Naive thymus-derived CD4-positive, alpha-beta T cell (primary cell): ENCODE measurements at places on chromosomes 6 and 20. TPM values are rescaled to one million over a fixed set of nuclear protein-coding genes. Genes with fewer than 3 reads are reported as not detected.

The GSS gene
- total RNA-seq = 45.8 TPM

- no peaks in the 10 kb centered on the region for H3K4me1 ChIP-seq
- H3K27me3 ChIP-seq = no peaks in the 10 kb centered on the region
- DNase-seq = no peak
- no peaks in the 10 kb centered on the region for H3K36me3 ChIP-seq
Observed at GRCh38 chr6:82877213-82878195, 188.1 kb downstream of the UBE3D start.

DNA sequence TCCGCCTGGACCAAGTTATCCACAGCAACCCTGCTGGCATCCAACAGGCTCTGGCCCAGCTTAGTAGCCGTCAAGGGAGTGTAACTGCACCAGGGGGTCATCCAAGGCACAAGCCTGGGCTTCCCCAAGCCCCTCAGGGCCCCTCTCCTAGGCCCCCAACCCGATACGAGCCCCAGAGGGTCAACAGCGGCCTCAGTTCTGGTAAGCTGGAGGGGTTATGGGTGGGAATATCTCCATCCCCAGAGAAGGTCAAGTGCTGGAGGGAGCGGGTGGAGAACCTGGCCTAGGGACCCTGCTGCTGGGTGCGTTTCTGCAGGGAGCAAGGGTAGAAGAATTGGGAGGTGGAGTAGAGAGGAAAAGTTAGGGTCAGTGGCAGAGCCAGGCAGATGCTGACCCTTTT is 12.9 kb downstream of the PRRC2A start:
- DNase-seq = no peak
- no peaks in the 10 kb centered on the region for H3K4me1 ChIP-seq

The MKKS gene
- total RNA-seq = 4.5 TPM

DNA sequence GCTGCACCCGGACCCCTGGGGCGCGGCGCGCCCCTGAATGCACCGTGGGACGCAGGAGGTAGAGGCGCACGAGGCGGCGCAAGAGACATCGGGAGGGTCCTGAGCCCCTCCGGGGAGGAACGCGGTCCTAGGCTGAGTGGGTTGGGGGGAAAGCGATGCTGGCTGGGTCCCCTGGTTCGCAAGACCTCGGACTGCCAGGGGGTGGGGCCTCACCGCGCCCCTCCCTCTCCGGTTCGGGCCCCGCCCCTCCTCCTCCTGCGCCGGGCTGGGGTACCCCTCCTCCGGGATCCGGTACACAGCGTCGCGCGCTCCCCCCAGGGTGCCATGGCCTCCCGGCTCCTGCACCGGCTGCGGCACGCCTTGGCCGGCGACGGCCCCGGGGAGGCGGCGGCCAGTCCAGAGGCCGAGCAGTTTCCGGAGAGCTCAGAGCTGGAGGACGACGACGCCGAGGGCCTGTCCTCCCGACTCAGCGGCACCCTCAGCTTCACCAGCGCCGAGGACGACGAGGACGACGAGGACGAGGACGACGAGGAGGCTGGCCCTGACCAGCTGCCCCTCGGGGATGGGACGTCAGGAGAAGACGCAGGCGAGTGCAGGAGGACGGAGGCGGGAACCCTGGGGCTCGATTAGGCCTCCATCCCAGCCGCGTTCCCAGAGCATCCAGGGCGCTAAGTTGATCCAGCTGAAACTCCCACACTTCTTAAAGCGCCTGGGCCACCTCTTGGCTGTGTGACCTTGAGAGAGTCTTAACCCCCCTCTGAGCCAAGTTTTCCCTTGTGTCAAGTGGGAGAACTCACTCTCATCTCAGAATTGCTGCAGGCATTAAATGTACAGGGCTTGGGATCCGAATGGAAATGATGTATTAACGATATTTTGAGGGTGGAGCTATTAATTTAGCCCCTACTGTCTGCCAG is 541 bp downstream of the SNX21 start:
- DNase-seq = peak; percentile 33
- H3K36me3 ChIP-seq = no peaks in the 10 kb centered on the region
- peak overlapping the region; percentile 59 for H3K27ac ChIP-seq
- peaks cover 4% of the 10 kb centered on the region for H3K4me1 ChIP-seq
- no peaks in the 10 kb centered on the region for H3K27me3 ChIP-seq

DNA sequence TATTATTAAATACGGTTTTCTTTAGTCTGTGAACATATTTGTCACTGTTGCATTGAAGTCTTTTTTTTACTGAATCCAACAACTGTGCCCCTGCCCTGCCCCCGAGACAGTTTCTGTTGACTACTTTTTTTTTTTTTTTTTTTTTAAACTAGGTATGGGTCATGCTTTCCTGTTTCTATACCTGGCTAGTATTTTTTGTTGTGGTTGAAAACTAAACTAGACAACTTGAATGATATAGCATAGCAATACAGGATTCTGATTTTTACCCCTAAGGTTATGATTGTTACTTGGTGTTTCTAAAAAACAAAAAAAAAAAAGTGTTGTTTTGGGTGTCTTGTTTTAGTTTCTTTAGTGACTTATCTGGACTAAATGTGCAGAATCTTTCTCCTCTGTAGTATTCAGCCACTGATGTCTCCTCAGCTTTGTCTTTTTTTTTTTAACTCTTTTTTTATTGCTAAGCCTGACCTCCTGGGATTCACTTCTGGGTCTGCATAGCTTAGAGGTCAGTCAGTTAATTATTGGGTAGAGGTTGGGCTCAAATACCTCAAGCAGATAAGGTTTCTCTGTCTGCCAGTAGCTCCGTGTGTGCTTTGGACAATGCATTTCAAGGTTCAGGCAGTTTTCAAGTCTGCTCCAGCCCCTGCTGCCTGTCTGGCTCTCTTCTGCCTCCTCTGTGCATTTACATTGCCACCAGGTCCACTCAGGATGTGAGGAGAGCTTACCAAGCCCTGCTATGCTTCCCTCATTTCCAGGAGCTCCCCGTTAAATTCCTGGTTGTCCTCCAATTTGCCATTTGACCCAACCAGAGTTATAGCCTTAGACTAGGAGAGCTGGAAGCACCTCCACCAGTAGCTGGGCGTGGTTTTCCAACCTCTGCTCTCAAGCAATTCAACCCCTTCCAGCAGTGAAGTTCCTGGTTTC is 91.4 kb downstream of the SYNDIG1 start:
- no peak overlapping the region for H3K27ac ChIP-seq
- no peaks in the 10 kb centered on the region for H3K4me1 ChIP-seq
- no peak overlapping the region for H3K4me3 ChIP-seq
- H3K36me3 ChIP-seq = no peaks in the 10 kb centered on the region
- H3K27me3 ChIP-seq = no peaks in the 10 kb centered on the region

DNA sequence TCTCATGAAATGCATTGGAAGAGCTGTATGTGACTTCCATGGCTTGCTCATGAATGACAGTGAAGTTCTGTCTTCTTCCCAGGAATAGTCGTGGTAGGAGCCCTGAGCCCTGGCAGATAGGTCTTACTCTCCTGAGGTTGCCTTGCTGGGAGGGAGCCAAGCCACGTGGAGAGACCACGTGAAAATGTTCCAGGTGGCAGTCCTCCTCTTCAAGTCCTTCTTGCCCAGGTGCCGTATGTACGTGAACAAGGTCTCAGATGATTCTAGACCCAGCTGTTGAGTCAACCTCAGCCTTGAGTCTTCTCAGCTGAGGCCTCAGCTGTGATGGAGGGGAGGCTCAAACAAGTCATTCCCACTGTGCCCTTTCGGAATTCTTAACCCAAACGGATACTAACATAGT is 192.4 kb upstream of the PRDM1 start:
- no peaks in the 10 kb centered on the region for H3K36me3 ChIP-seq
- no peak overlapping the region for H3K27ac ChIP-seq
- no peaks in the 10 kb centered on the region for H3K4me1 ChIP-seq
- H3K4me3 ChIP-seq = no peak overlapping the region
- H3K27me3 ChIP-seq = no peaks in the 10 kb centered on the region
- no peak for DNase-seq

DNA sequence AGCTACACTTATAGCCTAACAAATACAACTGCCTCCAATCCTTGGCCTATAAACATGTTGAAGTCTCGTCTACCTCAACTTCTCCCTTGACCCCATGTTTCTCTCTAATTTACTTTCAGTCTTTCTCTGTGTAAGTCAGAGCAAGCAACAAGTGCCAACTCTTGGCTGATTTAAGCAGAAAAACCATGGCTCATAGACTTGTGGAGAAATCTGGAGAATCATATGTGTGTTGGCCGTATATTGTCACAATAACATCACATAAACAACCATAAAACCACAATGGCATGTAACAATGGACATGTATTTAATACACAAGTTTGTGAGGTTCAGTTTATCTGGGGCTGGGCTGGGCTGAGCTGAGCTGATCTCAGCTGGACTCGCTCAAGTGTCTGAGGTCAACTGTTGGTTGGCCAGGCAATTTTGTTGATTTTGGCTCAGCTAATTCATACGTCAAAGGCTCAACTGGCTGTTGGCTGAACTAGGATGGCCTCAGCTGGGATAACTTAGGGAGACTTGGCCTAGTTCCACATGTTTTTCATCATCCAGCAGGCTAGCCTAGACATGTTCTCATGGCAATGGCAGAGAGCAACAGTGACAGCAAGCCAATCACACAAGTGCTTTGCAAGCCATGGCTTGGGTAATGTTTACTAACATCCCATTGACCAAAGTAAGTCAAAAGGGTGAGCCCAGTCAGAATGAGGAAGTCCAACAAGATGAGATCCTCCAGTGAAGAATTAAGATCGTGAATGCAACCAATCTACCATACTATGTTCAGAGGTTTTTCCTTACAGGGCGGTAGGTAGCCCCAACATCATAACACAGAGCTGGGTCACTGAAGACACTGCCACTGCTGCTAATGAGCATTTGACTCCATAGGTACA is 12.9 kb upstream of the TBC1D22B start:
- H3K4me3 ChIP-seq = no peak overlapping the region
- H3K36me3 ChIP-seq = no peaks in the 10 kb centered on the region
- peaks cover 10% of the 10 kb centered on the region for H3K4me1 ChIP-seq

DNA sequence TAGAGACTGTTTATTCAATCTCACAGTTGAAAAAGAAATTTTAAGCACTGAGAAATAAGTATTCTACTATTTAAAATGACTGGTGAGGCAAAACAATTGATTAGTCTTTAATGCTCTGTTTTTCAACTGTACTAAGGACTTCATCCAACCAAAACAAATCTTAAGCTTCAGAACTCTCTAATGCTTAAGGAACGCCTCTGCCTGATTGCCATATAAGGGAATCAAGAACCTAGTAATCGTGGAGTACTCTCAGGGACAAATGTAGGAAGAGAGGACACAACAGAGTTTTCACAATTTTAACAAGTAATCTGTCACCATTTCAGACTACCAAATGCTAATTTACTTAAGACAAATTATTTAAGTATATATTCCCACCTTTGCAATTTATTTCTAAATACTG is 16.1 kb downstream of the FBXO30 start:
- H3K4me3 ChIP-seq = no peak overlapping the region
- DNase-seq = no peak
- H3K36me3 ChIP-seq = no peaks in the 10 kb centered on the region
- no peaks in the 10 kb centered on the region for H3K27me3 ChIP-seq

GRCh38 chr20:24395151-24395550 is 74.3 kb upstream of the SYNDIG1 start:
- H3K4me1 ChIP-seq = no peaks in the 10 kb centered on the region
- no peak for DNase-seq
- no peak overlapping the region for H3K4me3 ChIP-seq
- no peaks in the 10 kb centered on the region for H3K27me3 ChIP-seq
- no peak overlapping the region for H3K27ac ChIP-seq

The SLC16A10 gene
- total RNA-seq = 8.6 TPM

DNA sequence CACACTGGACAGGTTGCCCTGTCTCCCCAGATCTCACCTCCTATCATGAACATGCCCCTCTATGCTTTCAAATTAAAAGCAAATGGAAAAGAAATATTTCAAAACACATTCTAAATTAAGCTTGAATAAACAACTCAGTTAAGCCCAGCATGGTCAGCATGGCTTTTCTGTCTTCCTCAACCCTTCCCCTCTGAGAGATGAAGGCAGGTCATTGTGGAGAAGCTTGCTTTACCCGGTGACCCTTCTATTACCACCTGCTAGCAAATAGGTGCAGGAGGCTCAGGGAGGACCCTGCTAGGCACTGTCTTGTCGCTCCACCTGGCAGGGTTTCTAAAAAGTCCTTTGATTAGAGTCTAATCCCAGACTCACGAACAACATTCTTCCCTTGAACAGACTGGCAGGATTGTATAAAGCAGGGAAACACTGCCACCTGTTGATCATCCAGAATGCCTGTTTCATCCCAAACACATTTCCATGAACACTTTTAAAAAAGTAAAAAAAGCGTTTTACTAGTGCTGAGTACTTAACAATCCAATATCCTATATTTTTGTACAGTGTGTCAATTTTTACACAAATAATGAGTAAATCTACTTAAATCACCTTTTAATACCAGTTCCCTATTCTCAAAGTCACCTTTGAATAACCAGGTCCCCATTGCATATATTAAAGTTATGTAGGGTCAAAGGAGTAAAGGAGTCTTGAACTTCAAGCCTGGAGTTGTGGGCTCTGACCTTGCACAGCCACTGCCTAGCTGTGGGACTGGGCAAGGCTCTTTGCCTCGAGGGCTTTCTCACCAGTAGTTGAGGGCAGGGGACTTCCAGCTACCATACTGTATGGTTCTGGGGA is 75.5 kb downstream of the GPR6 start:
- no peak overlapping the region for H3K27ac ChIP-seq
- no peaks in the 10 kb centered on the region for H3K4me1 ChIP-seq
- H3K27me3 ChIP-seq = no peaks in the 10 kb centered on the region
- peak; percentile 9 for DNase-seq
- no peaks in the 10 kb centered on the region for H3K36me3 ChIP-seq

- no peaks in the 10 kb centered on the region for H3K27me3 ChIP-seq
- no peaks in the 10 kb centered on the region for H3K4me1 ChIP-seq
- no peak overlapping the region for H3K4me3 ChIP-seq
- no peak for DNase-seq
Observed at GRCh38 chr6:96394727-96395126, 126.9 kb upstream of the UFL1 start.

DNA sequence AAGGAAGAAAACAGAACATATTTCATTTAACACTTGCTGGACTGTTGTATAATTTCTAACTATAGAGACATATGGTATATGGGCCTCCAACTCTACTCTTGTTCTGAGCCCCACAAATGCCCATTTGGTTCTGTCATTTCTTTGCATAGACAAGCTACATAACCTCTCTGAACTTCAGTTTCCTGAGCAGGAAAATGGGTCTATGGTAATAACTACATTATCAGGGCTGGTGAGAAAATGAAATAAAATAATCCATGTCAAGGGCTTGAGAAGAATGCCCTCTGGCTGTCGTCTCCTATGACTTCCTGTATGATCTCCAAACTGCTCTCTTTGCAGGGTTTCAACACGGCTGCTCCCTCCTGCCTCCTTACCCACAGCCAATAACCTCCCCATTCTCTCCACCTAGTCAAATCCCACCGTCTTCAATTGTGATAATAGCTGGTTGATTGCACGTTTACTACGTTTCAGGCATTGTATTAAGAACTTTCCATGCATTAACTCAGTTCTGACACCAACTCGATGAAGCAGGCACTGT is 12.0 kb downstream of the ZCCHC3 start:
- DNase-seq = no peak
- no peaks in the 10 kb centered on the region for H3K27me3 ChIP-seq
- no peaks in the 10 kb centered on the region for H3K36me3 ChIP-seq

DNA sequence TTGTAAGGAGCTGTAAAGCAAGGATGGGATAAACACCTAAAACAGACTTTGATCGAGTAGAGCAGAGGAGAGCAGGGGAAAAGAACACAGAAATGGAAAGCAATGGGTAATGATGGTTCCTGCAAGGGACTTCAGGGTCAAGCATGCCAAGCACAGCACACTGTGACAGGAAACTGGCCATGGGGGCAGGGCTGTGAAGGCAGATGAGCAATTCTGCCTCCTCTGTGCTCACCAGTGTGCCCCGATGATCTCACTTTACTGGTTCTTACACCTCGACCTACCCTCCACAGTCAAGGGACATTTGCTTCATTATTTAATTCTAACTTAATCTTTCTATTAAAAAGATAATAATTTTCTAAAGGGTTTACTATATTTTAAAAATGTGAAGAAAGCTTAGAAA is 21.6 kb upstream of the MYB start:
- no peak overlapping the region for H3K4me3 ChIP-seq
- no peaks in the 10 kb centered on the region for H3K27me3 ChIP-seq
- no peak overlapping the region for H3K27ac ChIP-seq
- DNase-seq = peak; percentile 42
- H3K4me1 ChIP-seq = peaks cover 5% of the 10 kb centered on the region

The TAP2 gene
- total RNA-seq = 125 TPM
